ENCODE measurements at places on chromosomes 16 and 17.

DNA sequence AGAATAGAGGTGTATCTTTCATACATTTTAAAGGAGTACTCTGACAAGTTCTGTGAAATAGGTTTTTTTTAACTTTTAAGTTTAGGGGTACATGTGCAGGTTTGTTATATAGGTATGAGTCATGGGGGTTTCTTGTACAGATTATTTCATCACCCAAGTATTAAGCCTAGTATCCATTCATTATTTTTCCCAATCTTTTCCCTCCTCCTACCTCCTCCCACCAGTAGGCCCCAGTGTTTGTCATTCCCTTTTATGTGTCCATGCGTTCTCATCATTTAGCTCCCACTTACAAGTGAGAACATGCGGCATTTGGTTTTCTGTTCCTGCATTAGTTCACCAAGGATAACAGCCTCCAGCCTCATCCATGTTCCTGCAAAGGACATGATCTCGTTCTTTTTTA lies 175.5 kb downstream of the CYB561 start:
- no peak for DNase-seq

GRCh38 chr16:19044769-19045168 lies 22.6 kb upstream of the COQ7 start:
- DNase-seq, result no peak

DNA sequence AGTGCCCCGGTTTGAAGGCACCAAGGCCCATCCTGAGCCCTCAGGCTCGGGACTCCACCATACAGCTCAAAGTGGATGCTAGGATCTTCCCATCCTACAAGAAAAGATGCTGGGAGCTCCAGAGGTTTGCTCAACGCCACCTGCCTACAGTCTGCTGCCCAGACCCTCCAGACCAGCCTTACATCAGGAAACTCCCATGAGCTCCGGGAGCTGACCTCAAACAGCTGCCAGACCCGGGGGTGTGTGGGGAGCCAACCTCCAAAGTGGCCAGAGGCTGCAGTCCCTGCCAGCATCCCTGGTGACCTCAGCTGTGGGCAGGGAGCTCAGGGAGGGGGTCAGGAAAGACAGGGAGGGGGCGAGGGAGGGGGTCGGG lies 43.8 kb downstream of the C16orf82 start:
- no peak for DNase-seq

- DNase-seq, result no peak
These were observed 35.0 kb upstream of the MNT start for GRCh38 chr17:2435862-2436261.

GRCh38 chr16:10839279-10839666 lies 20.7 kb upstream of the TVP23A start:
- DNase-seq, result no peak
